ENCODE measurements at places on chromosomes 2 and 18. TPM values are rescaled to one million over a fixed set of nuclear protein-coding genes. Genes with fewer than 3 reads are reported as not detected.

The DNAH7 gene
- total RNA-seq: not detected

The PDE11A gene
- total RNA-seq: 0.08 TPM

The ITGA4 gene
- total RNA-seq: 196 TPM

DNA sequence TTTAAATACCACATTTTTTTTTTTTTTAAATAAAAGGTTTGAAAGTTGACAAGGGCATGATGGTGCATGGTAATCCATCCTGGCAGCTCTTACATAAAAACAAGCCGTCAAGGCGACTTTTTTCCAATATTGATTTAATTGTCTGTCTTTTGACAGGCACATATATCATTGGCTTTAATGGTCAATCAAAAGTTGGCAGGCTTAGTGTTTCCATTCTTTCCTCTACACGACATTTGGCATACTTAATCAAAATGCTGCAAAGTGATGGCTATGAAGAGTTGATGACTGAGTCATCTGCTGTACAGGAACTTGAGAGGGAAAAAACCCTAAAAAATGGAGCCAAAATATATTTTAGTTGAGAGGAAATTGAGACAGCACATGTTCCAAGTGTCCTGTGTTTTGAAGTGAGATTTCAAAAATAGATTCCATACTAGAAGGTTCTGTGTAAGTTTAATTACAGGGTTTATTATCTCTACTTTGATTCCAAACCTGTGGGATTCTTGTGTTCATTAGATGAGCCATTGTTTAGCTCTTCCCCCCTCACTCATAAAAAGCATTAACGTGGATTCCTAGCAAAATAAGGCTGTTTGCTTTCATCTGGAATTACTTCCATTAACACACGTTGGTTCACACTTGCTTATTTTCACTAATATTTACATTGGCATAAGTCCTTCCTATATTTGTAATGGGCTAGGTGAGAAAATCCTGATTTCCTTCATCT, 3.2 kb downstream of the TSHZ1 start:
- ATAC-seq: no peak

DNA sequence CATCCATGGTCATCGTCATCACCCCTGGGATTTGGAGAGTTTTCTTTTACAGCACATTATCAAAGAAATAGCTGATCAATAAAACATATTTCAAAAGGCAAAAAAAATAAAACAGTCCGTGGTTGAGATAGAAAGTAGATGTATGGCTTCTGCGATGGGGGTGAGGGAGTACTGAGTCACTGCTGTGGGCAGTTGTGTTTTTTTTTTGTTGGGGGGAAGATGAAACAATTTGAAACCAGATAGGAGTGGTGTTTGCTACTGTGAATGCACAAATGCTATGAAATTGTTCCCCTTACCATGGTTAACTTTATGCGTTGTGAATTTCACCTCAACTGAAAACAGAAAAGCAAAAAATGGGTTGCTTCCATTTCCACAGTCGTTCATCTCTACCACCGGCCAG, 11.9 kb upstream of the SALL3 start:
- no peak for ATAC-seq
